ENCODE measurements at places on chromosomes 2 and 18.

- DNase-seq, result no peak
These were observed 175.3 kb downstream of the RAB3GAP1 start for GRCh38 chr2:135227386-135227785.

GRCh38 chr2:183926433-183926832 is 671.9 kb upstream of the ZNF804A start:
- DNase-seq, result no peak

GRCh38 chr2:136057023-136057801 is 60.7 kb downstream of the CXCR4 start:
- no peak for DNase-seq

DNA sequence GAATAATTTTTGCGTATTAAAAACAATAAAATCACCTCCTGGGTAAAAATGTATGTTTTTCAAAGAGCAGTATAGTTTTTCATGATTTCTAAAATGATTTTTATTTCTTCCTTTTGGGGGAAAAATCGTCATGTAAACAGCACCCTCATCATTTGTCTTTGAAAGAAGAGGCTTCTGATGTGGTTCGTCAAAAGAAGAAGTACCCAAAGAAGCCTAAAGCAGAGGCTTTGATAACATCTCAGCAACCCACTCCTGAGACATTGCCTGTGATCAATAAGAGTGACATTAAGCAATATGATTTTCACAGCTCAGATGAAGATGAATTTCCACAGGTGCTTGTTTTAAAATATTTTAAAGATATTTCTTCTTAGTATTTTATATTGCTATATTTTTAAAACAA is 110.2 kb upstream of the KIF5C start:
- no peak for DNase-seq

- DNase-seq, result no peak
These were observed 4.8 kb upstream of the FBLN7 start for GRCh38 chr2:112133344-112133743.

- no peak for DNase-seq
These were observed 214.9 kb downstream of the XIRP2 start for GRCh38 chr2:167103028-167103756.

- peak; percentile 73 for DNase-seq
These were observed at the start of gene MALL for GRCh38 chr2:110115291-110116032. Gene MALL (minus strand): TSS chr2:110115822. CDS start chr2:110115792, 30 bp downstream.

DNA sequence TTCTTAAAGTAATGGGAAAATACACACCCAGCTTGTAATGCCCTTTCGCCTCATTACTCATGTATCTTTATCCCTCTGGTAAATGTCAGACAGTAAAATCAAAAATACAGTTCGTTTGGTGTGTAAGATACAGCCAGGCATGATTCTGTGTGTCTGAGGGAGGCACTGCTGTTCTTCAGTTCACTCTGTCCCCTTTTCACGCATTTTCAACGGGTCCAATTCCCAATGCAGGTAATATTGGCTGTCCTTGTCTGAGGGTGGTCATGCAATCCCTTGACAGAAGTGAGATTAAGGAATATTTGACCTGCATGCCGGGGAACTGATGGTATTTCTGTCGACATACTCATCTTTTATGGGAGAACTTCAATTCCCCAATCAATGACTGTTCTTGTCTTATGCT is 587.2 kb upstream of the NXPH2 start:
- DNase-seq, result no peak

GRCh38 chr2:49265471-49265870 is 111.2 kb upstream of the FSHR start:
- DNase-seq, result no peak

GRCh38 chr18:27887711-27888495 is 289.0 kb downstream of the CDH2 start:
- no peak for DNase-seq

GRCh38 chr2:113848758-113849415 is 41.0 kb upstream of the ACTR3 start:
- DNase-seq, result peak; percentile 93

DNA sequence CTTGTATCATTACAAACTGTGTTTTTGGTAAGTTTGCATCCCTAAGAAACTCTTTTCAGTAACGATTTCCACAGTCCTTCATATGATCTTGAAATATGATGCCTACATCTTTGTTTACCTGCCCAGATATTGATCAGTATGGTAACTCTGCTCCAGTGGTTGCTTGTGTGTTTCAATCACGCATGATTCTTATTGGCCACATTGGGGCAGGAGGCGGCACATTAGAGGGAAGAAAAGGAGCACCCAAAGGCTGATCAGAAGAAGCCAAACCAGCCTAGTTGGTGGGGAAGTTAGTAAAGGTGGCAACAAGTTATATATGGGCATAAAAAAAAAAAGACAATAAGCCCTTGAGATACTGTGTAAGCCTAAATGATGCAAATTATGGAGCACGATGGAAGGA is 158.9 kb downstream of the RHBDD1 start:
- DNase-seq, result no peak

GRCh38 chr2:242027676-242028450 is 158.3 kb downstream of the RTP5 start:
- DNase-seq, result no peak

DNA sequence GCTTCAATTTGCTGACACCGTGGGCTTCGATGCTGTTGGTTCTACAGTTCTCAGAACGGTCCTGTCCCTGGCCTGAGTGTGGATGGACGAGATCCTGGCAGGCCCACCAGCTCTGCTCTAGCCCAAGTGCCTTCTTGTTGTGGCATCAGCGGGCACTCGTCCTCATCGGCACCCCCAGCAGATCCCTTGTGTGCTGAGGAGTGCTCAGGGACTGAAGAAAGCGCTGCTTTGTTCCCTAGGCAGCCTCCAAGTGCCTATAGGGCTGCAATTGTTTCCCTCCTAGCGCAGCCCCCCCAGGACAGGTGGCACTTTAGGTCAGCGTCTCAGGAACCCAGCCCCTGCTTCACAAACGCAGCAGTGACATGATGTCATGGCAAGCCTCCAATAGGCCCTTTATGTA is 217.7 kb downstream of the AGAP1 start:
- no peak for DNase-seq
